ENCODE measurements at places on chromosomes 12 and 14. TPM values are rescaled to one million over a fixed set of nuclear protein-coding genes. Genes with fewer than 3 reads are reported as not detected.
A peak's percentile ranks its signal among the peaks of the same experiment; 100 is the strongest.

CCND2 gene
- total RNA-seq = 357 TPM

OR6C2 gene
- total RNA-seq = not detected

KRT6C gene
- total RNA-seq = not detected

SPX gene
- 0.16 TPM for total RNA-seq

SCFD1 gene
- total RNA-seq = 47.5 TPM

IL31 gene
- 2.1 TPM for total RNA-seq

SOCS2 gene
- 11.5 TPM for total RNA-seq

CLEC1B gene
- not detected for total RNA-seq

DIO2 gene
- total RNA-seq = not detected

CD4 gene
- total RNA-seq = 211 TPM

EXOC3L4 gene
- not detected for total RNA-seq

KCNH5 gene
- total RNA-seq = not detected

DNA sequence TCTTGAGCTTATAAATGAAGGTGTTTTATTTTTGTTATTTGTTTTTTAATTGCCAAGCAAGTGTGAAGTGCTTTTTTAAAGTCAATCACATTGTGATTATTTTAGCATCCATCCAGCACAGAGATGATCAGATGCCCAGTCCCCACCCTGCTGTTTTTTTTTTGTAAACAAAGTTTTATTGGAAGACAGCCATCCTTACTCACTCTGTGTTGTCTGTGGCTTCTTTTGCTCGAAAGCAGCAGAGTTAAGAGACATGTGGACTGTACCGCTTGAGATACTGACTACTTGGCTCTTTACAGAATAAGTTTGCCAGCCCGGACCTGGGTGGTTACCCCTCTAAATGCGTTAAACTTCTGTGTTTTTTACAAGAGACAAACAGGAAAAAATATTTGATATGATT lies 30.9 kb upstream of the AMN start:
- no peak for DNase-seq

DNA sequence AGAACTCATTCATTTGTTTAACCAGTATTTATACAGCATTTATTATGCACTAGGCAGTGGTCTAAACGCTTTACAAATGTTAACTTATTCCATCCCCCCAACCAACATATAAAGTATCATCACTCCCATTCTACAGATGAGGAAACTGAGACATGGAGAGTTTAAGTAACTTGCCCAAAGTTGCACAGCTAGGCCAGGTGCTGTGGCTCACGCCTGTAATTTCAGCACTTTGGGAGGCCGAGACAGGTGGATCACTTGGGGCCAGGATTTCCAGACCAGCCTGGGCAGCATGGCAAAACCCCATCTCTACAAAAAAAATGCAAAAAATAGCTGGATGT lies 37.9 kb downstream of the ZFP36L1 start:
- no peak for DNase-seq

GRCh38 chr14:100104006-100104352 lies 38.8 kb downstream of the EVL start:
- no peak for DNase-seq

DNA sequence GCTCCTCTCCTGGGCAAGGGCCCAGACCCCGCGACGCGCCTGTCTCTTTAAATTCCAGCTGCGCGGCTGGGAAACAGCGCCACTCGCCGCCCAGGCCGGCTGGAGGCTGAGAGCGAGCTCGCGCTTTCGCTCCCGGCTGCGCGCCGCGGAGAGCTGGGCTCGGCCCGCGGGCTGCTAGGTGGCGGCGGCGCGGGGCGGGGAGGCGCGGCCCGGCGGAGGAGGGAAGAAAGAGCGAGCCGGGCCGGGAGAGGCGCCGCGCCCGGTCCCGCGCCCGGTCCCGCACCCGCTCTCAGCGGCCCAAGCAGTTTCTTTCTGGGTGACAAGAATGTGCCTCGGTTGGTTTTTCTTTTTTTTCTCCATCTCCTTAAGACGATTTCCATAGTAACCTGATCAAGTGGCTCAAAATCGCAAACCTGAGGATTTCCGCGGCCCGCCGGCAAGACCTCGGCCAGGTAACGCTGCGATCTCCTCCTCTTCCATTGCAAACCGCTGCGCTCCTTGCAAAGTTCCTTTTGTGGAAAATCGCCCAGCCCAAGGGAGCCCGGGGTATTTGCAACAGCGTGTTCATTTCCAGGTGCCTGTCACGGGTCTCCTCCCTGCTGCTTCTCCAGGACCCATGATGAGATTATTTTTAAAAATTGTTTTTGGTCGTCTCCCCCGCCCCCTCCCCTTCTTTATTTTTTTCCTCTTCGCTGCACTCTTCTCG lies 259.5 kb upstream of the E2F7 start:
- peak; percentile 64 for DNase-seq

- no peak for DNase-seq
Observed at GRCh38 chr12:27330846-27331245, 1.8 kb upstream of the BMAL2 start.

- DNase-seq = no peak
Observed at GRCh38 chr14:88424573-88424972, 39.1 kb downstream of the SPATA7 start.

- no peak for DNase-seq
Observed at GRCh38 chr14:79411403-79412174, 799.7 kb downstream of the DIO2 start.

DNA sequence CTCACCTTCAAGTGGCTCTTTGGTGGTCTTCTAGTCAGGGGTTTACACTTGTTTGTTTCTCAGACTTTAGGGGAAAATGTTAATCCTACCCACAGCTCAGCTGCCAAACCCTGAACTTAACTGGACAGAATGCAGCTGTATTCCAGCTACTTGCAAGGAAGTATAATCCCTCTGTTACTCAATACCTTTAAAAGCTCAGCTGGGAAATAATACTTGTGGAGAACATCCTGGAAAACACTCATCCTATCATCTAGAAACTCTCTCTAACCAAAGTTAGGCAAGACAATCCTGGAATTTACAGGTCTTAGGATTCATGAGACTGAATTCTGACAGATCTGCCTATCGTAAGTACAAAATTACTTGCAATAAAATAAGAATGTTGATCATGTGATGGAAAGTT lies 404.1 kb downstream of the ADAMTS20 start:
- no peak for DNase-seq

GRCh38 chr12:121444842-121445202 lies 44.9 kb downstream of the RNF34 start:
- no peak for DNase-seq

GRCh38 chr12:118851891-118852290 lies 129.4 kb upstream of the SRRM4 start:
- DNase-seq = no peak

GRCh38 chr14:53929871-53930715 lies 26.5 kb downstream of the BMP4 start:
- peak; percentile 61 for DNase-seq

DNA sequence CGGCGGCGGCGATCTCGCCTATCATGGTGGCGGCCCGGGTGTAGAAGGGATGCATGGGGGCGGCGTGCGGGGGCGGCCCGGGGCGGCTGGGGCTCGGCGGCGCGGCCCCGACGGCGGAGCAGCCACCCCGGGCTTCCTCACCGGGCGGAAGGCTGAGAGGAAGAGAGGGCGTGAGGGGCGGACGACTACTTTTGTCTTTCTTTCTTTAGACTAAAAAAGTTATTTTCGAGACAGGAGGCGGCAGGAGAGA lies 240 bp downstream of the BTG1 start:
- no peak for DNase-seq

- no peak for DNase-seq
Observed at GRCh38 chr12:111063295-111064026, 143.1 kb upstream of the MYL2 start.

GRCh38 chr14:92316176-92316575 lies 6.8 kb upstream of the SLC24A4 start:
- DNase-seq = no peak

DNA sequence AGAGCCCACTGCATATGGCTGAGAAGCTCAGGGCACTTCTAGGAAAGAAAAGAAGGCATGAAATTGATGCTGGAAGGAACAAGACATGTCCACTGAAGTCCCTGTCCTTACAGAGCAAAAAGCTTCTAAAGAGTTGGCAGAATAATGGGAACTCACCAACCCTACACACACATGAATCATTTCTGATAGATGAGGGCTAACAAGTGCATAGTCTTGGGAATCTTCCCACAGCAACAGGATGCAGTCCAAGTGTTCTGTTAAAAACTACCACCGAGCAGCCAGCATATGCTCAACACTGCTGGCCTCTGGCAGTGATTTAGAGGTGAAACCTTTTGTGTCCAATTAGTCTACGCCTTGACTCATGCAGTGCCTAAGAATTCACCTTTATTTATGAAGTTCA lies 44.8 kb downstream of the RHOJ start:
- no peak for DNase-seq

DNA sequence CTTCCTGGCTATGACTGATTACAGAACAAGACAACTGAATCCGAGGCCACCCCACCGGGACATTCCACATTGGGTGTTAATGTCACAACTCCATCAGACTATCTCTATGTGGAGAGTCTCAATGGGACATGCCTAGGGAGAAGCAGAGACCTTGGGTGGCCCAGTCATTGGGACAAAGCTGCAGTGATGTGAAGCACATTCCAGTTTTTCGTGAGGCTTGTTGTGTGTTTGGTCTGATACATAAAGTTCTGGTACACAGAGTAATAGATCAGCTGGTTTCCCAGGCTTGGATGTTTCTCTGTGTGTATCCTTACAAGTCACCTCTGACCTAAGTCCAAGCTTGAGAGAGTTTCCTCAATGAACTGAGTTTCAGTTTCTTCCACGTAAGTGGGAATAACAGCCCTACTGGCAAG lies 42.3 kb downstream of the CPM start:
- DNase-seq = no peak

DNA sequence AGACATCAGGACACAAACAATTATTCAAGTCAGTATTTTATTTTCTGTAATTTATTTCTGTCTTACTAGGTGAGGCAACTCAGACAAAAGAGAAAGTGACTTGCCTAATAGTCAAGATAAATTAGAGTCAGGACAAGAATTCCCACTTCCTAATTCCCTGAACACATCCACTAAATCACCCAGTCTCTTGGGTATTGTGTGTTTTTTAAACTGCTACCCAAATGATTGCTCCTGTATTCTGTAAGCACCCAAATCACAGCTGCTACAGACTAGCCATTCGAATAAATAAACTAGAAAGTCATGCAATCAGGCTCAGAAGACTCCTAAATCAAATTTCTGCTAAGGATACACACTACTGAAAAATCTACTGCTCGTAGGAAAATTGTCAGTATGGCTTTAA lies 263.0 kb downstream of the DUSP6 start:
- no peak for DNase-seq

- DNase-seq = no peak
Observed at GRCh38 chr14:42854061-42854460, 1247.4 kb downstream of the LRFN5 start.

DNA sequence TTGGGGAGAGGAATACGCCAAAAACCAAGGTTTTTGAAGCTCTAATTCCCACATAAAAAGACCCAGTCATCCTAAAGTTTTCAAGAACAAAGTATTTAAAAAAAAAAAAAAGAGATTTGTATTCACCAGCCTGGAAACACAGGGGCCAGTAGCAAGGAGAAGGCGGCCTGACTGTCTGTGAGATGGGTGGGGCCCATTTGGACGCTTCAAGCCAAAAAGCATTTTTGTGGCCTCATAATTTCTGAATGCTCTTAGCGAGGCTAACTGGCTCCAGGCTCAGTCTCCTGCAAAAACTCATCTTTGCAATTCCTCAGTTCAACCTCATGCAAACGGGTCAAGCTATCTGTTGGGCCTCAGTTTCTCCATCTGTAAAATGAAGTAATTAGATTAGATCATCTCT lies 514.1 kb downstream of the MED13L start:
- DNase-seq = no peak

- DNase-seq = no peak
Observed at GRCh38 chr12:93449277-93449676, 7.5 kb upstream of the UBE2N start.

DNA sequence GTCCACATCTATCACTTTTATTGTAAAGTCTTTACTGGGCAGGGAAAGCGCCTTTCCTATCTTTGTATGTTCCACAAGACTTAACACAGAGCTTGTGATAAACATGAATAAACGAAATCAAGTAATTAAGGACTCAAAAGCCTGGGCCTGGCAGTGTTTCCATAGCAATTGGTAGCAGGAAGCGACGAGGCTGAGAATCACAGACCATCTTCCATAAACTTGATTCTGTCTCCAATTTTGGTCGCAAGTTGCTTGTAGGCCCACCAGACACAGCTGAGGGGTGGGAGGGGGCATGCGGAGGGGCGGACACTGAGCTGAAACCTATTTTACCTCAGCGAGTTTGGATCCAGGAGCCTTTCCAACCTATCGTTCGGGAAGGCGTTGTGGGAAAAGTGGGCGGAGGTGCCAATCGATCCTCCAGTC lies 302 bp downstream of the CCDC38 start:
- DNase-seq = no peak

DNA sequence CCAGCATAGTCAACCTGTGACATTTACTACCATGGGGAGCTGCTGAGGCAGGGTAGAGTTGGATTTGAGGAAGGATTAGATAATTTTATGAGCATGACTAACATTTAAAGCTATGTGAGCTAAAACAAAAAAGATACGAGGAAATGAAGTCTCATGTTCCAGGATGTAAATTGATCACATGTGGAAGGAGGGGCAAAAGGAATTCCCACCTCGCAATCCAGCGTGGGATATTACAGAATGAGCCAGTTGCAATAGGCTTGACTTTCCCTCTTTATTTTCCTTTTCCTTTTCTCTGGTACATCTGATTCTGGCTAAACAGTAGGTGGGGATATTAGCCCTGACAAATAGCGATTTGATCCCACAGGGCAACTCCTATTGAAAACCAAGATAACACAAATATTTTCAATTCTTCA lies 214.9 kb upstream of the HMGA2 start:
- no peak for DNase-seq

DNA sequence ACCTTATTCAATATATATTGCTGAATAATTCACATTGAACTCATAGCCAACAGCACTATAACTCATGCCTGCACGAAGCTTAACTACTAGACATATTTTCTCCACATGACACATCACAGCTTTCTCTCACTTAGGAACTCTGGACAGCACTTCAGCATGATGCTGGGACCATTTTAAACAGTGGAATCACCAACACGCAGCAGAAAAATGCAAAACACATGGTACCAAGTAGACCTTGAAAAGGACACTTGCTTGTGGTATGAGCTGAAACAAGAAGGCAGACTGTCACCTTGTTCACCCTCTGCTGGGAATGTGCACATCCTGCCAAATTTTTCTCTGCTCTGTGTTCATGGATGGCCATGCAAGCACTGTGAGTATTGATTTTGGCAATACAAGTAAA lies 34.8 kb upstream of the CD9 start:
- DNase-seq = no peak

- DNase-seq = peak; percentile 59
Observed at GRCh38 chr12:6452944-6453630, 1.2 kb downstream of the TAPBPL start.

DNA sequence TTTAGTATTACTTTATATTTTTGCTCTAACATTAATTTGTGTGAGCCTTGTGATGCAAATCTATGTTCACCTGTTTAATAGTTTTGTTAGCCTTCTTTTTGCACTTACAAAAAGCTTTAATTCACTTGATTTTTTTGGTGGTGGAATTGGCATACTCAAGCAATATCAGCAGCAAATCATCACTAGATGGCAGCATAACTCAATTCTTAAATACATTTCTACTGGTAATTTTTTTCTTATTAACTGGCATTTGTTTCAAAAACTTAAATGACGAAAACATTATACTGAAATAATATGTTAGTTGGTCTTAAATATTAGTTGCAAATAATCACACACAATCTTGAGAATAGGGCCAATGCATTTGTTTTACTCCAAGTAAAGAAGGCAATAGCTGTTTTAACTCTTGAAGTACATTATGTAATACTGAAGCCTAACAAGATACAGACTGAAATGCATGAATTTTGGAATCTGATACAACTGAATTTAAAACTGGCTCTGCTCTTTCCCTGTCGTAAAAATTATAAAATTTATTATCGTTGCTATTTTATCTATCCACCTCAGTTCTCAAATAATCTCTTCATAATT lies 151.5 kb downstream of the ATXN7L3B start:
- DNase-seq = no peak

Data from activated CD4-positive, alpha-beta T cell treated with anti-CD3 and anti-CD28 coated beads for 36 hours (primary cell).